ENCODE measurements at places on chromosomes 13 and 19.

- DNase-seq: no peak
Measured at GRCh38 chr13:31172001-31172400, 10.3 kb upstream of the HSPH1 start.

GRCh38 chr13:32087955-32088747 lies 56.6 kb downstream of the FRY start:
- DNase-seq: no peak

GRCh38 chr13:39692660-39693438 lies 37.4 kb downstream of the COG6 start:
- DNase-seq: no peak

DNA sequence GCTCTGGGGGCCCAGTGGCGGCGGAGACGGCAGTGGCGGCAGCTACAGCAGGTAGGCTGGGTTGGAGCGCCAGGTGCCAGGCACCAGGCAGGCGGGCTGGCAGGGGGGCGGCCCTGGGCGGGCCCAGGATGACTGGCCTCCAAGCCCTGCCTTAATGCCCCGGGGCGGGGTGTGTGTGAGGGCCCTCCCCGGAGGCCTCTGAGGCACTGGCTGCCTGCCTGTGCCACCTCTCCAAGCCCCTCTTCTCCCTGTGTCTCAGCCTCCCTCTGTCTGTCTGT lies at the start of gene KLK11:
TSS of gene KLK11 (minus strand) at position 63 of the 278 bp plus-strand sequence. CDS start 985 bp downstream, outside the sequence.
- no peak for DNase-seq

DNA sequence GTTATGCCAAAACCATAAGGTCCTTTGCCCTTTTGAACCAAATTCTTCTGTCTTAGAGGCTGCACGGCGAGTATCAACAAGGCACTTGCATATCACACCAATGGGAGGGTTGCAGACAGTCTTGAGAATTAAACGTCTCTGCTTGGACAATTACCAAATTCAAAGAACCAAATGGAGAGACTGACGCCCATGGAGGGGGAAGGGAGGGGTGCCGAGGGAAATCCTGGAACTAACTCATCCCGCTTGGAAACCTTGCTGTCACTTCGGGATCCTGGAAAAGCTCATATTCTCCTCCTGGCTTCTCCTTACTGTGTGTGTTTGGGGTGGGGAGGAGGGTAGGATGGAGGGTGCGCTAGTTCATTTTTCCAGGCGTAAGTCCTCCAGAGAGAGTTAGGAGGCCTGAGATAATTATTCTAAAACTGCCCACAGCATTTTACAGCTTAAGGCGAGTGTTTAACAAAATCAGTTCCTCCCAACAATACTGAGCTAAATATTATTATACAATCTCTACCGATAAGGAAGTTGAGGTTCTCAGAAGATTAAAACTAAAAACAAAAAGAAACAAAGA lies 425.1 kb downstream of the TSHZ3 start:
- DNase-seq: no peak

- no peak for DNase-seq
Measured at GRCh38 chr19:17021793-17022590, 4.6 kb downstream of the CPAMD8 start.

DNA sequence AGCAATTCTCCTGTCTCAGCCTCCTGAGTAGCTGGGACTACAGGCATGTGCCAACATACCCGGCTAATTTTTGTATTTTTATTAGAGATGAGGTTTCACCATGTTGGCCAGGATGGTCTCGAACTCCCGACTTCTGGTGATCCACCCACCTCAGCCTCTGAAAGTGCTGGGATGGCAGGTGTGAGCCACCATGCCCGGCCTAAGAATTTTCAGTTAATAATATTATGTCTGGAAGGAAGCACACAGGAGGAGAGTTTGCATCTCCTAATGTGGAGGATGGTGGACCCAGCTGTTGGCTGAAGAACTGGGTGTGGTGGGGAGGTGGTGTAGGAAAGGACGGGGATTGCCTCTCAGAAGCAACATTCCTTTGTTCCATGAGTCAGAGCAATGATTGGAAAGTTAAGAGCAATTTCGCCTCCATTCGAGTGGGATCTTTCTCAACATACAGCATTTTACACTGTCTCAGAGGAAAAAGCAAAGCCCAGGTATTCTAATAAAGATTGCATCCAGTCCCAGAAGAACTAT lies 11.9 kb downstream of the PDCD2L start:
- DNase-seq: no peak
